Stimulated activated CD8-positive, alpha-beta memory T cell treated with anti-CD3 and anti-CD28 coated beads, Interleukin-4, amount 100 ng/mL, for 1 hour (primary cell): ENCODE measurements at places on chromosomes 3 and 15.

GRCh38 chr15:57343048-57343447, 33.3 kb upstream of the CGNL1 start:
- no peak for DNase-seq

- no peak for DNase-seq
Measured at GRCh38 chr15:60933900-60934885, 294.9 kb downstream of the RORA start.

- DNase-seq: no peak
Measured at GRCh38 chr15:75891895-75892294, 11.8 kb upstream of the FBXO22 start.

- no peak for DNase-seq
Measured at GRCh38 chr3:187804745-187805121, 59.5 kb upstream of the BCL6 start.

DNA sequence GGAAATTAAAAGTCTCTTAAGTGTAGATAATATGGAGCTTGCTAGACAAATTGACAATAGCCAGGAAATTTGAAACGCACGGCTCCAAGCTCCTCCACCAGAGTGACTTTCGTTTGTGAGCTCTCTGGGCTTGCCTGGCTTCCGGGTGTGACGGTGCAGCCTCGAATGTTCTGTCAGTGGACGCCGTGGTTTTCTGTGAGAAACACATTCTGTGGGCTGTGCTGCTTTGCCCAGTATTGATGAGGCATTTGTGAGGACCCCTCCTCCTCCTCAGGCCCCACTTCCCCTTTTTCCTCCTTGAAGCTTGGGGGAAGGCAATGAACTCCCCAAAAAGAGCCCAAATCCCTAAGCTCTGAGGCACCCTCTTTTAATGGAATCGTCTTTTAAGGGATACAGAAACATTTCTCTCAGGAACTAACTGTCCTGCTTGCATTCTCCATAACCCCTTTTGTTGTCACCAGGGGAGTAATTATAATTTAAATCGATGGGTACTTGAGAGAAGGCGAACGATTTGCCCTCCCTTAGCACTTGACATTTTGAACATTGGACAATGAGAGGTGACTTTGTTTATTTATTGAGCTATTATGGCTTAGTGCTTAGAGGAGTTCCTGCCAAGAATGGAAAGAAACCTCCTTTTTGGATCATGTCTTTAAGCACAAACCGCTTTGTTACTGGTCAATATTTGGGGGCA, 40.8 kb downstream of the POLR2M start:
- no peak for DNase-seq

DNA sequence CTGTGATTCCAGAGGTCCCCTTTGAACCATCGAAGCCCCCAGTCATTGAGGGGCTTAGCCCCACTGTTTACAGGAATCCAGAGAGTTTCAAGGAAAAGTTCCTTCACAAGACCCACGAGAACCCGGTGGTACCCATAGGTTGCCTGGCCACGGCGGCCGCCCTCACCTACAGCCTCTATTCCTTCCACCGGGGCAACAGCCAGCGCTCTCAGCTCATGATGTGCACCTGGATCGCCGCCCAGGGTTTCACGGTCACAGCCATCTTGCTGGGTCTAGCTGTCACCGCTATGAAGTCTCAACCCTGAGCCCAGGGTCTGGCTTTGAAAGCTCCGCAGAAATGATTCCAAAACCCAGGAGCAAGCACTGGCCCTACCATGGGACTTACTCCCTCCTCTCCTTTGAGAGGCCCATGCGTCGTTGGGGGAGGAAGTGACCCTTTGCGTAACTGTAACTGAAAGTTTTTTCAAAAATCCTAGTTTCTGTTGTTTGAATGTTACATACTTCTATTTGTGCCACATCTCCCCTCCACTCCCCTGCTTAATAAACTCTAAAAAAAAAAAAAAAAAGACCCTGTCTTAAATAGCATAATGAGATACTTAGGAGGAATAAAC, 85.1 kb upstream of the CSPG5 start:
- DNase-seq: no peak

DNA sequence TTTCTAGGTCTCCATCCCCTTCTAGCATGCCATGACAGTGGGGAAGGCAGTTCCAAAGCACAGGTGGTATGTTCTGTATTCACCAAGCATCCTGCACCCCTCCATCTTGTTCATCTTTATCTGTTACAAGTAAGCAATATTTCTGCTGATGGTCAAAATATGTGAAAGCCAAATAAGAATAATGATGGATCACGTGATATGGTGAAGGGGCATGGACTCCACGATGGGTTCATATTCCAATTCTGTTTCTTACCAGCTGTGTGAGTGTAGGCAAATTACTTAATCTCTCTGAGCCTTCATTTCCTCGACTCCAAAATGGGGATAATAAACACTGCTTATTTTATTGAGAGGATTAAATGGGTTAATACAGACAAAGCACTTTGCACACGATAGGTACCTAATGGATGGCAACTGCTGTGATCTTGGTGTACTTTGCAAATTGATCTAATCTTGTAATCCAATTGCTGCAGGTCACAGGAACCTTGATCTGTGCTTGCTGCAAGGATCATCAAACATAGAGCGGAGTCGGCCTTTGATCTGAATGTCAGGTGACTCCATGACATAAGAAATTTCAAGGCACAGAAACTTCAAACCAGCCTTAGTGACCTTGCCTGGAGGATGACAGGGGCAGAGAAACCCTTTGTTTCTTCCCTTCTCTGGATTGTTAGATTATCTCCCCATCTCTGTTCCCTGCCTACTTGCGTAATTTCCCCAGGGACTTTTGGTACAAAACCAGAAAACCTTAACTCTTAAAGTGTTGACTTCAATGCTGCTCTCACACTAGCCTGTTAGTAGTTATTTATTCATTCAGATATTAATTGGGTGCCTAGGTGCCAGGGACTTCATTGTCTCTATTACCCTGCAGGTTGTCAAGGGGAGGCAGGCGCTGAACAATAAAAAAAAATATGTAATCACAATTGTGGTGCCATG, 25.8 kb downstream of the SIAH2 start:
- DNase-seq: no peak

DNA sequence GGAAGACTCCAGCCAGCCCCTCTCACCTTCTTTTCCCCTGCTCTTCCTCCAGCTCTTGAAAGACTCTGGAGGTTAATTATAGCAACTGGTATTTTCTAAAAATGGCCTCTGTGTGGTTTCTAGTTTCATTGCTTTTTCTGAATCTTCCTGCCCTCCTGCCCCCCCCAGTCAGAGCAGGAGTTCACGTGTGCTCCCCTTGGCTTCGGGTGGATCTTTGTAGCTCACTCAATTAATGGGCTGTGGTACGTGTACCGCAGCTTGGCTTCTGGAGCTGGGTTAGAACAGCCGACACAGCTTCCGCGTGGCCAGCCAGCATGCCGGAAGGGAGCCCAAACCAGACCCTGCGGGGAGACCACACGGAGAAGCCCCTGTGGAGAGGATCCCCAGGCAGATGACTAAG, 31.5 kb downstream of the TM2D3 start:
- DNase-seq: no peak

- DNase-seq: no peak
Measured at GRCh38 chr15:70241561-70242320, 144.0 kb upstream of the TLE3 start.

DNA sequence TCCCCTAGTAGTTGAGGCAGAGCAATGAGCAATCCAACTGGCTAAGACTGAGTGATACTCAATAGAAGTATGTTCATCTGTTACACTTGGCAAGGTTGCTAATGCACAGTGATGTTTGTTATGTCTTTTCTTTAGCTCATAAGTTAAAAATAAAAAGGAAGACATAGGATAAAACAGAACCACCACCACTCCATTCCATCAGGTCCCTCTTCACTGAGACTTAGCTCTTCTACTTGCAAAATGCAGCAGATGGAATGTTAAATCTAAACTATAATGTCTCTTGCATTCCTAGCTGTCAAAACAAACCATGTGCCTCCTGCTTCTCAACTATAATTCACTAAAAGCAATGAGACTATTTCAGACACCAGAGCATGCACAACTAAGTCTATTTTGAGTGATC, 265.6 kb upstream of the UBE2E2 start:
- DNase-seq: no peak

DNA sequence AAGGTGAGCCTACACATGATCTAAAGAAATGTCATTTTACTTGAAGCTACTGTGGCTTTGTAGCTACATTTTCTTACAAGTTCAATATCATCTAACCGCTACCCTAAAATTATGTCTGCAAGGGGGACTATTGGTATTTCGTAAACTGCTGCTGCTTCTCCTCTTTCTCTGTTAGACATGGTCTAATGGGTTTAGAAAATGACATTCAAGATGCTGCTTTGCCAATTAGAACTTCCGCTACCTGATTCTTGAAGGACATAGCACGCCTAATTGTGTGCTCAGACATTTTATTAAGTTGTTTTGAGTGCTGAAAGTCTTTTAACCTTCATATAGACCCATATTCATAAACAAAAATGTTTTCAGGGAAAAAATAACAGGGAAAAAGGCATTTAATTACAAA, 283.7 kb upstream of the ICE2 start:
- no peak for DNase-seq
